ENCODE measurements at places on chromosomes 3 and 15.

- DNase-seq: no peak
These were observed 25.1 kb downstream of the LRRFIP2 start for GRCh38 chr3:37149257-37149656.

GRCh38 chr3:189512039-189512438 is 119.2 kb upstream of the TP63 start:
- no peak for DNase-seq

DNA sequence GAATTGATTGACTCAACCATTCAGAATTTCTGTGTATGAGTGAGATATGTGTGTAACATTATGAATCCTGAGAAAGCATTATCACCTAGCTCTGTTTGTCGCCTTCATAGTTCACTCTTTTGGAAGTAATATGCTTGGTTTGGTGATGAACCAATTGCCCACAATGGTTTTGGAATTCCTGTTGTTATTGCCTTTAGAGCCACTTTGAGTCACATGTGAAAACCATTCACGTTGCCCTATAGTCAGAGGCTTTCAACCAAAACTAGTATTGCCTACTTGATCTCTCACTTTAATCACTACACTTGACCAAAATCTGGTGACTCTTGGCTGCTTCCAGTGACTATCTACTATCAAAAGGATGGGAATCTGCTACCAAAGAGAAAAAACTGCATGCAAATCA is 78.2 kb upstream of the FLNB start:
- DNase-seq: no peak

- DNase-seq: peak; percentile 13
These were observed 3.4 kb upstream of the DZIP1L start for GRCh38 chr3:138118612-138119422.

DNA sequence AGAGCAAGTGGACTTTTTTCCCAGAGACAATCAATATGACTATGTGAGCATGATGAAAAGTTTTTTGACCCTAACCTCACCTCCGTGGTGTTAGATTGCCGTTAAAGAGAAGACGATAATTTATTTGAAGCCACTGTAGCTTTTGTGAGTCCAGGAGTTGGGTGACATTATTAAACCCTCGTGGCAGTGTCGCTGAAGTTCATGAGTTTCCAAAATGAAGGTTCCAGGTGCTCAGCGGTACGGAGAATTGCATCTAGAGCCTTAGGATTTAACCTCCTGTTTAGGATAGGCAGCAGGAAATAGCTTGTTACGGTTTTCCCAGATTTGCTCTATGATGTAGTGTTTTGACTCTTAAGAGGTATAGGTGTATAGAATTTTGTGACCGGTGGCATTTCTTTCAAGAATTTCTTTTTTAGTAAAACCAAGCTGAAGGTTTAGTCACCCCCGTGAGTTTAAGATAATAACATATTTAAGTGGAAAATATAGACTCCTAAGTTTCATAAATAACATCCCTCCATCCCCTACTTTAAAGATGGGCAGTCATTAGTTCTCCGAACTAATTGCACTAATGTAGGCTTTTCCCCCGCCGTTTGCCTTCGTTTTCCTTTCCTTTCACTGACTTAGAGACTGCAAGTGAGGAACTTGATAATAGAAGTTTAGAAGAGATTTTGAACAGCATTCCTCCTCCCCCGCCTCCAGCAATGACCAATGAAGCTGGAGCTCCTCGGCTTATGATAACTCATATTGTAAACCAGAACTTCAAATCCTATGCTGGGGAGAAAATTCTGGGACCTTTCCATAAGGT is 2.0 kb downstream of the SMC4 start:
- DNase-seq: peak; percentile 24

- DNase-seq: no peak
These were observed 14.5 kb downstream of the SPTBN5 start for GRCh38 chr15:41879321-41879845.

DNA sequence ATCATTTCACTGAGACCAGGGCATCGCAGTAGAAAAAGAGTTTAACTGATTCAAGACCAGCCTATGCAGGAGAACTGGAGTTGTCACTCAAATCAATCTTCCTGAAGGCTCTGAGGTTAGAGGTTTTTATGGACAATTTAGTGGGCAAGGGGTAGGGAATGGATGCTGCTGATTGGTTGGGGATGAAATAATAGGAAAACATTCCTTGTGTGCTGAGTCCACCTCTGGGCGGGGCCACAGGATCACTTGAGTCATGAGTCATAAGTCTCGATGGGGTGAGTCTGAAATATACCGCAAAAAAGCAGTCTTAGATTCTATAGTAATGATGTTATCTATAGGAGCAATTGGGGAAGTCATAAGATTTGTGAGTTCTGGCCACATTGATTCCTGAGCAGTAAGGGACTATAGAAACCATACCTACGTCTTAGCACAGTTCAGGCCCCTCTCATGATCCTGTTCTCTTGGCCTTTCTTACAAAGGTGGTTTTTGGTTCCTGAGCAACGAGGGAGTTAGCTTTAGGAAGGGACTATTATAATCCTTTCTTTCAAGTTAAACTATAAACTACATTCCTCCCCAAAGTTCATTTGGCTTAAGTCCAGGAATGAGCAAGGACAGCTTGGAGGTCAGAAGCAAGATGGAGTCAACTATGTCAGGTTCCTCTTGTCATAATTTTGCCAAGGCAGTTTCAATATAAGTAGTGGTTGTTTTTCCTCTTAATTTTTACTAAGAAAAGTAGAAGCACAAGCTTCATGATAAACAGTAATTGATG is 2.7 kb upstream of the OPA1 start:
- no peak for DNase-seq

- no peak for DNase-seq
These were observed 117.7 kb downstream of the MYLK start for GRCh38 chr3:123766193-123767008.

DNA sequence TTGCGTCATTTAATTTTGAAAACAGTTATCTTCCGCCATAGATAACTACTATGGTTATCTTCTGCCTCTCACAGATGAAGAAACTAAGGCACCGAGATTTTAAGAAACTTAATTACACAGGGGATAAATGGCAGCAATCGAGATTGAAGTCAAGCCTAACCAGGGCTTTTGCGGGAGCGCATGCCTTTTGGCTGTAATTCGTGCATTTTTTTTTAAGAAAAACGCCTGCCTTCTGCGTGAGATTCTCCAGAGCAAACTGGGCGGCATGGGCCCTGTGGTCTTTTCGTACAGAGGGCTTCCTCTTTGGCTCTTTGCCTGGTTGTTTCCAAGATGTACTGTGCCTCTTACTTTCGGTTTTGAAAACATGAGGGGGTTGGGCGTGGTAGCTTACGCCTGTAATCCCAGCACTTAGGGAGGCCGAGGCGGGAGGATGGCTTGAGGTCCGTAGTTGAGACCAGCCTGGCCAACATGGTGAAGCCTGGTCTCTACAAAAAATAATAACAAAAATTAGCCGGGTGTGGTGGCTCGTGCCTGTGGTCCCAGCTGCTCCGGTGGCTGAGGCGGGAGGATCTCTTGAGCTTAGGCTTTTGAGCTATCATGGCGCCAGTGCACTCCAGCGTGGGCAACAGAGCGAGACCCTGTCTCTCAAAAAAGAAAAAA is 1.2 kb downstream of the B2M start:
- DNase-seq: peak; percentile 21

DNA sequence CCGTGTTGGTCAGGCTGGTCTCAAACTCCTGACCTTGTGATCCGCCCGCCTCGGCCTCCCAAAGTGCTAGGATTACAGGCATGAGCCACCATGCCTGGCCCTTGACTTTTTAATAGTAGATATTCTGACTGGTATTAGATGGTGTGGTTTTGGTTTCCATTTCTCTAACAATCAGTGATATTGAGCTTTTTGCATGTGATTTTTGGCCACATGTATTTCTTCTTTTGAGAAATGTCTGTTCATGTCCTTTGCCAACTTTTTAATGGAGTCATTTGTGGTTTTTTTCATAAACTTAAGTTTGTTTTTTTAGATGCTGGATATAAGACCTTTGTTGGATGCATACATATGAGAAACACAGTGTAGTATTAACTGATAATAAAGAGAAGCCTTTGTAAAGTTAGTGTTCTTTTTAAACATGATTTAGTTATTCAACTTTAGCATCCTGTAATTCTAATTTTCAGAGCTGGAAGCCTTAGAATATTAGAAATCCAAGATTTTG is 280.8 kb downstream of the RBMS3 start:
- no peak for DNase-seq

DNA sequence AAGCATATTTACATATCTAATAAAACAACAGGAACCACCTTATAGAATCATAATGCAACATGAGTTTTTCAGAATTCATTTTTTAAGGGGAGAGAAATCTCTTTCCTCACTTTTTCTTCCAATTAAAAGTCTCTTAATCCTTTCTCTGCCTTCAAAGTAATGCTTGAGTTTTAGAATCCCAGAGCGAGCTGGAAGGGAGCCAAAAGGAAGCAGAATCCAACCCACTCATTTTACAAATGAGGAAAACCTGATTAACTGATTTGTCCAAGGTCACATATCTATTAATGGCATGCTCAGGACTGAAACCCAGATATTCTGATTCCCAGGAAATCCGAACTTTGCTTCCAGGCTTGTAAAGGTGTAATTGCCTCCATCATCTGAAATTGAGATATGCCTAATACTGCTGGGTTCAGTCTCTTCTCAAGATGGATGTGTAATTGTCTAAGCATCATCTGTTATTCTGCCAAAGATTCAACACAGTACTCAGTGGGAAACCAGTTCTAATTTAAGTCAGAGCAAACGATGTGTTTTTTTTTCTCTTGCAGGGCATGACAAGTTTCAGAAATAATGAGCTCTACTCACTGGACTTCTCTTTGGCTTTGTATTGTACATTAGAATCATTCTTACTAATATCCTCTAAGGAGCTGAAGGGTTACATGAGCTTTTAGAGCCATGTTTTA is 481.4 kb upstream of the CFAP20DC start:
- no peak for DNase-seq

DNA sequence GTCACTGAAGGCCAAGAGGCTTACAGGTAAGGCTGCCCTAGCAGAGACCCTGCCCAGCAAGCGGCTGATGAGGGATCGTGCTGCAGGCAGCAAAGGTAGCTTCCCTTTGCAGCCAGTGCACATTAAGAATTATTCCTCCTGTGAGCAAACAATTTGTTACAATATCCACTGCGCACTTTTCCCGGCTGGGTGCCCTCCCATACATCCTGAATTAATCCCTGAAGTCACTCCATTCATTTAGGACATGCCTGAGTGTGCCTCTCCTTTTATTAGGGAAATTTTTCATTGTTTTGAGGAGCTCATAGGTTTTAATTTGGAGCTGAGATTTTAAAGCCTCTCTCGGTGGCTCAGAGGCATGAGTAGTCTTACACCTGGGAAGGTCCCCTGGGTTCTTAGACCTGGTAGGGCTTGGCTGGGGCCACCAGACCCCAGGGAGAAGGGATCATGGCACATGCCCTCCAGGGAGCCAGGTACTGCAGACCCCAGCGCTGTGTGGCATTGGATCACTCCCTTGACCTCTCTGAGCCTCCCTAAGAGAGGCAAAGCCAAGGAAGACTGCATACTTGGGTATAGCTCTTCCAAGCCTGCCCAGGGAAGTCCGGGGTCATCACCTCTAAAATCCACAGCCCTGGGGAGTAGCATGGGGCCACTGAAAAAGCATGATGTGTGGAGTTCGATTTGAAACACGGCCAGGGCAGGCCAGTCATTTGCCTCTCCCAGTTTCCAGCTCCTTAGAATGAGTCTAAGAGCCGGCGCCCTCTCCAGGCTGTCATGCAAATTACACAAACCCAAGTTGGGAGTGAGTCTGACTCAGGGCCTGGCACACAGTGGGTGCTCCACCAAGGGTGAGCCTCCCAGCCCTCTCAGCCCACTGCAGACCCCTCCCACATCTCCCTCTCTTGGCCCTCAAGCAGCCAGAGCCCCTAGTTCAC is 151.9 kb upstream of the LINGO1 start:
- DNase-seq: no peak

GRCh38 chr3:167750272-167750971 is 14.9 kb downstream of the SERPINI1 start:
- no peak for DNase-seq

GRCh38 chr15:45363334-45363733 is 15.0 kb downstream of the GATM start:
- no peak for DNase-seq

DNA sequence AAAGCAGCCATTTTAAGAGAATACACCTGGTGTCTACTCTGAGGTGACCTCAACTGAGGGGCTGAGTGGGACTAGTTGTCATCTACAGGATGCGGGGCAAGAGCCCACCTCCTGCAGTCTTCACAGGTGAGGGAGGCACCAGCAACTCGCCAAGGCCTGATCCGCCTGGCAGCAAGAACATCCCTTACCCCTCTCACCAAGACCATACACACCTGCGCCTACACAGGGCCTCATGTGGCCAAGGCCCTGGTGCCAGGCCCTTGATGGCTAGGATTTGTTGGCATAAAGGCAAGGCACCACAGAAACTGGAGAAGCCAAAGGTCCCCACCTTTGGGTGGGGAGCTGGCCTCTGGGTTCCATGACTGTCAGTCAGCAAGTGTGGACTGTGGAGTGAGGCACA is 18.4 kb downstream of the ELP6 start:
- no peak for DNase-seq

DNA sequence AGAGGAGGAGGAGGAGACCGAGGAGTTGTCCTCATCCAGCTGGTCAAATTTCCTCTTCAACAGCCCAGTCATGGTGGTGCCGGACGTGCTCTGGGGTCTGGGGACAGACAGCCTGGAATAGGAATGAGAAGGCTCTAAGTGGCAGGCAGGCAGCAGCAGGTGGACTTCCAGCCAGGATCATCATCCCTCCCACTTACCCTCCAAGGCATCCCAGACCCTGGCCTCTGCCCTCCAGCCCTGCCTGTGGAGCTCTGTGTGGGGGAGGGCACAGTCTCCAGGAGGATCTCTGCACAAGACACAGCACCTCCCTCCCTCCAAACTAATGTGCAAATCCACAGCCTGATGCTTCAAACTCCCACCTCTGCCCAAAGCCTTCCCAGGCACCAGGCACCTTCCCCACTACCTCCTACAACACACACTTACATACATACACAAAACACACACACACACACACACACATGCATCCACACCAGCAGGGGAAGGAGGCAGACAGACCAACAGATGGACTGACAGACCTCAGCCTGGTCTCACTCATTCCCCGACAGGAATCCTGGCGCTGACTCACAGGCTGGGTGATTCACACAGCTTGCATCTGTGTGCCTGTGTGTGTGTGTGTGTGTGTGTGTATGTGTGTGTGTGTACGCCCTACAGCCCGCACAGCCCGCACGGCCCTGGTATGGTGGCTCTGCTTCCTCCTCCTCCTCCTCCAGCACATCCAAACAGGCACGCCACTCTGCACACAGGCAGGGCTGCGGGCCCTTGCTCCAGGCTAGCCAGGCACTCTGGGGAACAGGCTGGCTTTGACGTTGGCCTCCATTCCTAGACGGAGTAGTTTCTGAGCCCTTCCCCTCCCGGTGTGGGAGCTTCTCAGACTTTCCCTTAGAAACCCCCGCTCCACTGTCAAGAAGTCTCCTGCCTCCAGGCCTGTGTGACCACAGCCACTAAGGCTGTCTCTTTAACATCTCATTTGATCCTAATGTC is 6.5 kb downstream of the CSRNP1 start:
- peak; percentile 22 for DNase-seq

GRCh38 chr3:188712248-188712924 is 459.4 kb upstream of the TPRG1 start:
- peak; percentile 29 for DNase-seq

DNA sequence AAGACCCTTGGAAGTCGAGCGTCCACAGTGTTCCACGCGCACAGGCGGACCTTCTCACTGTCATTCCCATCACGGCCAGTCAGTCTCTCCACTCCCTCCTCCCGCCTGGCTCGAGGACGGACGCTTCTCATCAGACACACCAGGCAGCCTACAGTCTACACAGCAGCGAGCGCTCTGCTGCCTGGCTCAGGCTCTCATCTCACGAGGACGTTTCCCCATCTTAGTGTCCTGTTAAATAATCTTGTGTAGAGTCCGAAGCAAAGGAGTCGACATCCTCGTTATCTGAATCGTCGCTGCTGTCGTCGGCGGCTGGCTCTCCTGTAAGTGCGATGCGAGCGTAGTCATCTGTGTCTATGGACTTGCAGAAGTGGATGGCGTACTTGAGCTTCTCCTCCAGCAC is 12.4 kb upstream of the OCA2 start:
- no peak for DNase-seq
